Dermis blood vessel endothelial cell (primary cell): ENCODE measurements at places on chromosomes 2 and 18.

GRCh38 chr2:102485147-102485785, 12.2 kb downstream of the SLC9A4 start:
- no peak for DNase-seq

- DNase-seq = no peak
These were observed 290.4 kb upstream of the POU3F3 start for GRCh38 chr2:104563398-104563996.

GRCh38 chr18:61225336-61225735, 107.9 kb upstream of the CDH20 start:
- no peak for DNase-seq

DNA sequence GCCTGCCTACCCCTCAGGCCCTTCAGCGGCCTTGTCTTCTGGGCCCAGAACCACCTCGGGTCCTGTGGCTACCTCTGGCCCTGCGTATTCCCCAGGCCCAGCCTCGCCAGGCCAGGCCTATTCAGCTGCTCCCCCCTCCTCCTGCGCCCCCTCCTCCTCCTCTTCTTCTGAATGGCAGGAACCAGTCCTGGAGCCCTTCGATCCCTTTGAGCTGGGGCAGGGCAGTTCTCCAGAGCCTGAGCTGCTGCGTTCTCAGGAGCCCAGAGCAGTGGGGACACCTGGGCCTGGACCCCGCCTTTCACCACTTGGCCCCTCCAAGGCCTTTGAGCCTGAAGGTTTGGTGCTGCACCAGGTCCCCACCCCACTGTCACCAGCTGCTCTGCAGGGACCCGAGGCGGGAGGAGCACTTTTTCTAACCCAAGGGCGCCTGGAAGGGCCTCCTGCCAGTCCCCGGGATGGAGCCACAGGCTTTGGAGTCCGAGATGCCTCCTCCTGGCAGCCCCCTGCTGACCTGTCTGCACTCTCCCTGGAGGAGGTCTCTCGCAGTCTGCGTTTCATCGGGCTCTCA, 14.7 kb downstream of the GAREM2 start:
- no peak for DNase-seq

DNA sequence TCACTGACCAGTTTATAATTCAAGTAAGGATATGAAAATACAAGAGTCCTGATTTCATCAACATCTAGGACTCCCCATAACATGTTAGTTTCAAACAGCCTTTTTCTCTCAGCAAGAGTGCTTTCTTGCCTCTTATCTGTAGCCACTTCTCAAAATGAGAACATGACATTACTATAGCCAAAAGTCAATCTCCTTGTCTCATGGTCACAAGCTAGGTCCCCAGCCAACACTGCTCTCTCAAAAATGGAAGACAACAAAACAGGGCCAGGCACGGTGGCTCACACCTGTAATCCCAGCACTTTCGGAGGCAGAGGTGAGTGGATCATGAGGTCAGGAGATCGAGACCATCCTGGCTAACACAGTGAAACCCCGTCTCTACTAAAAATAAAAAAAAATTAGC, 15.8 kb downstream of the CLASP1 start:
- no peak for DNase-seq

DNA sequence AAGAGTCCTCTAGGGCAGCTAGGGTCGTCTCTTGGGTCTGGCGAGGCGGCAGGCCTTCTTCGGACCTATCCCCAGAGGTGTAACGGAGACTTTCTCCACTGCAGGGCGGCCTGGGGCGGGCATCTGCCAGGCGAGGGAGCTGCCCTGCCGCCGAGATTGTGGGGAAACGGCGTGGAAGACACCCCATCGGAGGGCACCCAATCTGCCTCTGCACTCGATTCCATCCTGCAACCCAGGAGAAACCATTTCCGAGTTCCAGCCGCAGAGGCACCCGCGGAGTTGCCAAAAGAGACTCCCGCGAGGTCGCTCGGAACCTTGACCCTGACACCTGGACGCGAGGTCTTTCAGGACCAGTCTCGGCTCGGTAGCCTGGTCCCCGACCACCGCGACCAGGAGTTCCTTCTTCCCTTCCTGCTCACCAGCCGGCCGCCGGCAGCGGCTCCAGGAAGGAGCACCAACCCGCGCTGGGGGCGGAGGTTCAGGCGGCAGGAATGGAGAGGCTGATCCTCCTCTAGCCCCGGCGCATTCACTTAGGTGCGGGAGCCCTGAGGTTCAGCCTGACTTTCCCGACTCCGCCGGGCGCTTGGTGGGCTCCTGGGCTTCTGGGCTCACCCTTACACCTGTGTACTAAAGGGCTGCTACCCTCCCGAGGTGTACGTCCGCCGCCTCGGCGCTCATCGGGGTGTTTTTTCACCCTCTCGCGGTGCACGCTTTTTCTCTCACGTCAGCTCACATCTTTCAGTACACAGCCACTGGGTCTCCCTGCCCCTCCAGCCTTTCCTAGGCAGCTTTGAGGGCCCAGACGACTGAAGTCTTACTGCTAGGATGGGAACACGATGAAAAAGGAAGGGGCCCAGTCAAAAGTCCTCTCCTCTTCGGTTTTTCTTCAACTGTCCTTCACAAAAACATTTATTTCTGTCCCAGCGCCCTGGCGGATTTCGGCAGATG, 8.1 kb downstream of the SIX2 start:
- DNase-seq = peak; percentile 39

DNA sequence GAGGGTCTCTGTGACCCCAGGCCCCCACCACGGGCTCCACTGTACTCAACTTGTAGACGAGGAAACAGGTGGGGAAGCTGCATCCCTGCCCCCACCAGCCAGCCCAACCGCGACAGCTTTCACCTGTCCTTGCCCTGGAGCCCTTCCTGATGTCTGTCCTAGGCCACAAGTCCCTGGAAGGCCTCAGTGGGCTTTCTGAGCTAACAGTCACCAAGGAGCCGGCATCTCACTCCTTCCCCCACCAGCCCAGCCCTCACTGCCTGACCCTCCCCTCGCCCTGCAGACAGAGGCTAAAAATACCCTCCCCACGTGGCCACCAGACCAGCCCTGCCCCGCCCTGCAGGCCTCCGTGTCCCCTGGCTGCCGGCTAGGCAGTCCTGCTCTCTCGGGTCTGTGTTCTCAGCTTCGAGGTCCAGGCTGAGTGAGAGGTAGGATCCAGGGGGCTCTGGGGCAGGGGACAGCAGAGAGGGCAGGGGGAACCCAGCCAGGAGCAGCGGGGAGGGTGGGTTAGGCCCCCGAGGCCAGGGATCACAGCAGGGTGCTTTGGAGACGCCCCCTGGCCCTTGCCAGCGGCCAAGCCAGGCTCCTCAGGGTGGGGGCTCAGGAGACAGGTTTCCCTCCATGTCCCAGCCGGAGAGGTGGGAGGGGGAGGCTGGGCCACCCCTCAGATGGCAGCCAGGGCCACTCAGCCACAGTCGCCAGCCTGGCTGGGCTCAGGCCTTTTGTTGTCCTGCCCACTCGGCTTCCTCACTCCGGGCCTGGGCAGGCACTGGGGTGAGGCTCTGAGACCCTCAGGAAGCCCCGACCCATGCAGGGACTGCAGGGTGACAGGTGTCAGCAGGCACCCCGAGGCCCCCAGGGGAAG, at the start of gene KLHL30:
KLHL30 (plus strand) TSS at position 338 of the 865 bp plus-strand sequence. CDS start 2,087 bp downstream, outside the sequence.
- DNase-seq = no peak

DNA sequence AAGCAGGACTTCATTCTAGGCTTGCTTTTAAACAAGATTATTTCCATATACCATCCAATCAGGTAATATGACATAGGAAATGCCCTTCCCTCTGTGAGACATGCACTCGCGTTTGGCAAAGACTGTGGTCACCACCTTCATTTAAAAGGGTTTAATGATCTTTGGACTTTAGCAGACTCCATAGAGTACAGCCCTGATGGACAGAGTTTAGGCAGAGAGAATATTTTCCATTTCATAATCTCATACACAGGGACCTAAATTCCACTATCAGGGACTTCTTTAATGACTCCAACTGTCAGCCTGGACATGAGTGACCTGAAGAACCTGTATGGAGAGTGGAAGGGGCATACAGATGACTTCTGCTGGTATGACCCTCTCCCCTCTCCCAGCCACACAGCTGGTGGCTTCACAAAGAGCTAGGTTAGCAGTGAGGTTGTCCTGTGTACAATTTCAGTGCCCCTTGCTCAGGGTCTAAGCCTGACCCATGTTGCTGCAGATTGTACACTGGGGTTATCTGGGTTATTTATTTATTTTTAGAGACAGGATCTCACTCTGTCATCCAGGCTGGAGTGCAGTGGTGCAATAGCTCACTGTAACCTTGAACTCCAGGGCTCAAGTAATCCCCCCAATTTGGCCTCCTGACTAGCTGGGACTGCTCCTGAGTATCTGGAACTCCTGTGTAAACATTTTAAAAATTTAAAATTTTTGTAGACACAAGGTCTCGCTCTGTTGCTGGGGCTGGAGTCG, 59.2 kb downstream of the PTPRM start:
- no peak for DNase-seq

DNA sequence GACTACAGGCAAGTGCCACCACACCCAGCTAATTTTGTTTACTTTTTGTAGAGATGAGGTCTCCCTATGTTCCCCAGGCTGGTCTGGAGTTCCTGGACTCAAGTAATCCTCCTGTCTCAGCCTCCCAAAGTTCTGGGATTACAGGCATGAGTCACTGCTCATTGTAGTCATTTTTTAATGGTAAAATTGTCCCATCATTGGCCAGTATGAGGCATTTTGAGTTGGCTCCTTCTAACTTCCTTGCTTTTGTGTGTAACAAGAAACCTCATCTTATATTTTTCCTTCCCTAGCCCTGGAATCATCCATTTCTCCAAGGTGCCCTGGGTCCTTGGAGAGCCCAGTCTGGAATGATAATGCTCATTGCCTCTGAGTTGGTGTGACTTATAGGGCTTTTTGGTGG, 148.5 kb downstream of the INHBB start:
- DNase-seq = no peak

DNA sequence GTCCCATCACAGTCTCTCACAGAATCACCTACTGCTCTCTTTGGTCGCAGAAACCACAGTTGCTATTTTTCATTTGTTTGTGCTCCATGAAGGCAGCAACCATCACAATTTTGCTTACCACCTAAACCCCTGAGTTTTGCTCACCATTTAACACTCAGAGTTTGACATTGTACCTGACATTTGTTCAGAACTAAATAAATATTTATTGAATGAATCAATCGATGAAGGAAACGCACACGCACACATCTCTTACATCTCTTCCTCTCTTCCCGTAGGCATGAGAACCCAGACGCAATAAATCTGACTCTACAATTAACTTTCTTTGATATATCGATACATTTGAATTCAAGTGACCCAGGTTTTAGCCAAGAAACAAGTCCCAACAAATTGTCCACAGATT, 105.5 kb upstream of the RNF152 start:
- DNase-seq = peak; percentile 36

DNA sequence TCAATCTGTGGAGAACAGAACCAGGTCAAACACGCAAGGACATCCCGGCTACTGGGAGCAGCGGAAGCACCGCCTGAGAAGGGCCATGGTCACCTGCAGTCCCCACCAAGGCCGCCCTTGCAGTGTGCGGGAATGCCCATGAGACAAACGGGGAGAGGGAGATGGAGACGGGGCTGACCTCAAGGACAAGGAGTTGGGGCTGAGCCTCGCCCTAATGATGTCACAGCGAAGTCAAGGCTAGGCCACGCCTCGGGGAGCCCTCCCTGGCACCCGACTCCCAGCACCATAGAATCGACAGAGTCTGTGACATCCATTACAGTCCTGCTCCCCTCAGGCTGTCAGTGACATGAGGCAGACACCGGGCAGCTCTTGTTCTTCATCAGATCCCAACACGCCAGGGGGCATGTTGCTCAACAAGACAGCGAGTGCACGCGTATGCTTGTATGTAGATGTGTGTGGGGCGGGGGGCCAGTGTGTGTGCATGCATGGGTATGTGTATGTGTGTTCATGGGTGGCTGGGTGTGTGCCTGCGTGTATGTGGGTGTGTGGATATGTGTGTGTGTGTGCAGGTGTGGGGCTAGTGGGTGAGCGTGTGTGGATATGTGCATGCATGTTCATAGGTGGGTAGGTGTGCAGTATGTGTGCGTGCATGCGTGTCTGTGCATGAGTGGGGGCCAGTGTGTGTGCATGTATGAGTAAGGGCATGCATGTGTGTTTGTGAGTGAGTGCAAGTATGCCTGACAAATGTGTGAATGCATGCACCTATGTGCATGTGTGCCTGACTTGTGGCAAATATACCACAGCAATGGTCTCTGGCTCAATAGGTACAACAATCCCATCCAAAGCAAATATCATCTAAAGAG, 57.0 kb downstream of the ANKMY1 start:
- DNase-seq = no peak

DNA sequence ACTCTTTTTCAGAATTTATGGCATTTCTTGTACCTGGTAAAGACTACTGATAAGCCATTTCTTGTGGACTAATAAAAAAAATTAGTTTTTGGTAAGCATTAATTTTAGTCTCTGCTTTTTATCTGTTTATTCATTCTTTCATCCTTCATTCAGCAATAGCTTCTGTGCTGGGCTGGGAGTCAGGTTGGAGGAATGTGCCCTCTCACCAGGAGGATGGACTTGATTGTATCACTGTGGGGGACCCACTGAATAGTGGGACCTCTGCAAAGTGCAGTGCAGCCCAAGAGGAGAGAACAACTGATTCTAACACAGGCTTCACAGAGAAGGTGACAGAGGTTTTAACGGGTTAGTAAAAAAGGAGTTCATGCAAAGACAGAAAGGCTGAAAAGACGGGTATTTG, 39.1 kb downstream of the CDC42EP3 start:
- DNase-seq = no peak

GRCh38 chr2:232104076-232104646, 142.6 kb downstream of the DIS3L2 start:
- DNase-seq = no peak

DNA sequence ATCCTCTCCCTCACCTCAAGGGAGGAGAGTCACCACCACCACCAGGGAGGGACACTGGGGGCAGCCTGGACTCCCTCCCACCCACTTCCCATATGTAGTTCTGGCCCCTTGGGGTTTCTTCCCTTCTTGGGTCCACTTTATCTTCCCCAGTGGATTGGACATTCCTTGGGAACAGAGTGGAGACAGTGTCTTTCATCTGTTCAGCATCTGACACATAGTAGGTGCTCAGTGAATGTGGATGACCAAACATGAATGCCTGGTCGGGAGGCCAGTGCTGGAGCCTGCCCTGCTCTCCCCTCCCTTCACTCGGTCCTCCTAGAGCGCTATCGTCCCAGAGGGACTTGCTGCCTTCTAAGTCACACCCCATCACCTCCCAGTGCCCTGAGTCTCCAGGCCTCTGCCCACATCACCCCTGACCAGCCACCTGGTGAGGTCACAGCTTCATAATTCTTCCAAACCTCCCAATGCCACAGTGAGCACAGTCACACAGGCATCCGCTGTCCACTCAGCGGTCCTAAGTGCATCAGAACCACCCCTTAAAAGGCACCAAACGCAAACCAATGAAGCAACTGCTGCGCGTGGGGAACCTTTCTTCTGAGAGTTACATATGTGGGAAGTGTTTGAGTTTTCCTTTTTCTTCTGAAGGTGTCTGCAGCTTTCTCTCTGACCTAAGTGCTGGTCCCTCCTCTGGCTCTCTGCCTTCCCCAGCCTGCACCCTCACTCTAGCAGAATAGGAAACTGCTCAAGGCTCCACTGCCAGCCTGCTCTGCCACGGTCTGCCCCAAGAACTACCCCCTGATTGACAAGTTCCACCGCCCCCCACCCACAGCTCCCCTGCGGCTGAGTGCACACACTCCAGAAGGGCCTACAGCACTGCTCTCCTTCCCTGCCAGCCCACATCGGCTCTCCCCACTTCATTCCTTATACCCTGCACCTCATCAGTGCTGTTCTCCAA, 7.2 kb upstream of the SFXN5 start:
- DNase-seq = no peak
